ENCODE measurements at places on chromosomes 2 and 18.

DNA sequence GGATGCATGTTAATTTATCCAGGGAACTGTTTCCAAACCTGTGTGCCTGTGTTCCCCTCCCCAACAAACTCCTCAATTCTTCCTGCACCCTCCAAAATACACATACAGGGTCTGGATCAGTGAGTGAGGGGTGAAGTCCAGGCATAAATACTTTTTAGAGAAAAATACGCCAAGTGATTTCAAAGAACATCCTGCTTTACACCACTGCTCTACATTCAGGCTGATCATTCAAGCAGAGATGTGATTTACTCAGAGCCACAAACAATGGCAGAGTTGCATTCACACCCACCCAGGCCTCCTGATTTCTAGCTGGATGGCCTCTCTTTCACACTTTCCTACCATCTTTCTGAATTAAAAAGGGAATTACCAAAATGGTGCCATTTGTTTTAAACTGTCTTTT is 289.5 kb upstream of the SLC14A2 start:
- H3K27ac ChIP-seq = no peak overlapping the region
- H3K4me1 ChIP-seq = peaks cover 19% of the 10 kb centered on the region
- no peak overlapping the region for H3K4me3 ChIP-seq
- H3K36me3 ChIP-seq = no peaks in the 10 kb centered on the region
- DNase-seq = peak; percentile 11

DNA sequence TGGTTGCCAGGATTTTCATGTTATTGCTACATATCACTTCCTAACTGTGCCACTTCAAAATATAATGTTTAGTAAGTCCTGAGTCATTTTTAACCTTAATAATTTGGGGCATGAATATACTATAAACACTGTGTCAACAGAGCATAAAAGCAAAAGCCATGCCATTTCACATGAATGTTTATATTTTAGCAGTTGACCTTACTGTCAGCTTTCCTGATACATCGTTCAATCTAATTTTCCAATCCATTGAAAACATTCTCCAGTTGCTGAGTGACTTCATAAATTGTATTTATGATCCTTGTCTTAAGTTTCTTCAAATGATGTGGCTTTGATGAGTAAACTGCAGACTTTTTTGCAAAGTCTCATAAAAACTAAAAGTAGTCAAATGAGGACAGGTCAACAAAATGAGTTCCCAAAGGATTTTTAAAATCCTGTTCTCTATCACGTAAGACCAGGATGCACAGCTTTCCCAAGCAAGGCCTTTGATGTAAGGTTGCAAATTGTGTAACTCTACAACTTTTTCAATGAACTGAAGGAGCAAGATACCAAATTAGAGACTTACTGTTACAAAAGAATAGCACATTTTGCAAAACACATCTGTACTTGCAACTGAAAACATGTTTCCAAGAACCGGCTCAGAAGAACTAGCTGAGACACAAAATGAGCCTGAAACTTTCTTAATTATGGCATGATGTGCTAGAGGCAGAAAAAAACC is 117.7 kb downstream of the SATB2 start:
- no peak overlapping the region for H3K27ac ChIP-seq
- H3K27me3 ChIP-seq = no peaks in the 10 kb centered on the region
- DNase-seq = no peak
- H3K36me3 ChIP-seq = no peaks in the 10 kb centered on the region
- H3K4me1 ChIP-seq = no peaks in the 10 kb centered on the region

GRCh38 chr2:62506421-62506750 is 391 bp upstream of the TMEM17 start:
- H3K27ac ChIP-seq = peak overlapping the region; percentile 90
- no peaks in the 10 kb centered on the region for H3K27me3 ChIP-seq
- DNase-seq = no peak
- peaks cover 1% of the 10 kb centered on the region for H3K36me3 ChIP-seq
- H3K4me1 ChIP-seq = no peaks in the 10 kb centered on the region

- no peaks in the 10 kb centered on the region for H3K36me3 ChIP-seq
- H3K4me1 ChIP-seq = peaks cover 13% of the 10 kb centered on the region
- DNase-seq = no peak
These were observed 94.0 kb downstream of the GREB1L start for GRCh38 chr18:21335927-21336488.

GRCh38 chr2:18244845-18245244 is 315.6 kb downstream of the RDH14 start:
- no peak overlapping the region for H3K4me3 ChIP-seq
- peaks cover 2% of the 10 kb centered on the region for H3K4me1 ChIP-seq
- no peak overlapping the region for H3K27ac ChIP-seq
- H3K36me3 ChIP-seq = no peaks in the 10 kb centered on the region
- H3K27me3 ChIP-seq = no peaks in the 10 kb centered on the region

Data from neuronal stem cell (in vitro differentiated cells).